T-helper 2 cell (primary cell): ENCODE measurements at places on chromosomes 5 and 9.

DNA sequence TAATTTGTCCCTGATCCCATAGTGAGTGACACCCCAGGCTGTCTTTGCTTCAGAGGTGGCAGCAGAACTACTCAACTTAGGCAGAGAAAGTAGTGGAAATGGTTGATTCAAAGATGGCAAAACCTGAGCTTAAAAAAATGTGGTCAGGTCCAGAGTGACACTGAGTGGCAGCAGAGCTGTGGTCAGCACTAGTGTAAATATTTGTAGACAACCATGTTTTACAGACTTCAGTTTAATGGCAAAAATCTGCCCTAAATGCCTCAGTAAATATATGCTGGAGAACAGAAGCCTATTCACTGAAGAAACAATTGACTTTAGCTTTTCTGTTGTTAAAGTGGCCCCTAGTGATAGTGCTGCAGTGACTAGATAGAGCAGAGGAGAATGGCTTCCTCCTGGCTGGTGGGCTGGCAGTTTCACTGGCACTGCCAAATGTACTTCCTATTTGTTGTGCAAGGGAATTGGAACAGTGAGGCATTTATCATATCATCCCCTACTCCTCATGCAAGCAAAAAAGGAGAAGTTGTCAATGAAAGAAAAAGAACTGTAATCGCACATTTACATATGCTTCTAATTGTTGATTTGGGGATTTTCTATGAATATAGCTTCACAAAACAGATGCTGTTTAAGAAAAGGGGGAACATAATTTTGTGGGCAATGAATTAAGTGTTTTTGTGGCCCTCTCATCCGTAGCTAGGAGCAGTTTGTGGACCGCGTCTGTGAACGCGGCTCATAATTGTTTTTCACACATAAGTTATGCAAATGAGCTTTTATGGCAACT, 12.0 kb downstream of the PBX3 start:
- no peak for DNase-seq

DNA sequence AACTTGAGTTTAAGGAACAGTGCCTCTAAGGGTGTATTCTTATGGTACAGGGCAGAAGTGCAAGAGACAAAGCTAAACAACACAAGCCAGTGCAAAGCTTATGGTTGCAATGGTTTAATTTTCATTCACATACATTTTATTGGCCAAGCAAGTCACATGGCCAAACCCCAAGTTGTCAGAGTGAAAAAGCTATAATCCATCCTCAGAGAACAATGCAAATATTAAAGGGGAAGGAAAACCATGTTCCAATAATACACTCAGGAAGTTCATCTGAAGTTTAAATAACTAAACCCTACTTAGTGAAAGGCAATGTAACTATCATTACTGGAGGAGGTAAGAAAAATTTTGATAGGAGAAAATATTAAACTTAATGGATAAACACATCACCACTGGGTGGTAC, 26.6 kb upstream of the TLR4 start:
- no peak for DNase-seq

DNA sequence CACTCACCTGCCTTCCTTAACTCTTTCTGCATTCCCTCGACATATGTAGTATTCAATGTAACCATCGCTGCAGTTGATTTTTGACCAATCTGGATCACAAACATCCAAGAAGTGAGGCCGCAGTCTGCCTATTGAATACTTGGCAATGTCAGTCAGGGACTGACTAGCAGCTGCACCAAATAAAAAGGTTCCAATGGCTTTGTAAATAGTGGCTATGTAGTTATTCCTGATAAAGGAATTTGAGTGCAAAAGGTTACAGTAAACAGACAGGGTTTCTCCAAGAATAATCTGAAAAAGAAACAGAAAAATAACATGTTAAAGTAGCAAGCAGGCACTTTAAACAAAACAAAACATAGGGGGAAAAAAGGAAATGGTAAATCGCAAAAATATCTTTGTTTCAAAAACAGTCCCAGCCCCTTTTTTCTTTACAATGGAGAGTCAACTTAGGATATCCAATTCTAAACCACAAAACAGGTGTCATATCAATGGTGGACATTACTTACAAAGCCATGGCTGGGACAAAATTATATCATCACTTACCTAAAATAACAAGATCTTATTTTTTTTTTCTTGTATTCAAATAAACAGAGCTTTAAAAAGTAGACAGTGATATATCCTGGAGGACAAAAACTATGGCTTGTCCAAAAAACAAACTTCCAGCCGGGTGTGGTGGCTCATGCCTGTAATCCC, 66.8 kb downstream of the PLPP1 start:
- DNase-seq: no peak

DNA sequence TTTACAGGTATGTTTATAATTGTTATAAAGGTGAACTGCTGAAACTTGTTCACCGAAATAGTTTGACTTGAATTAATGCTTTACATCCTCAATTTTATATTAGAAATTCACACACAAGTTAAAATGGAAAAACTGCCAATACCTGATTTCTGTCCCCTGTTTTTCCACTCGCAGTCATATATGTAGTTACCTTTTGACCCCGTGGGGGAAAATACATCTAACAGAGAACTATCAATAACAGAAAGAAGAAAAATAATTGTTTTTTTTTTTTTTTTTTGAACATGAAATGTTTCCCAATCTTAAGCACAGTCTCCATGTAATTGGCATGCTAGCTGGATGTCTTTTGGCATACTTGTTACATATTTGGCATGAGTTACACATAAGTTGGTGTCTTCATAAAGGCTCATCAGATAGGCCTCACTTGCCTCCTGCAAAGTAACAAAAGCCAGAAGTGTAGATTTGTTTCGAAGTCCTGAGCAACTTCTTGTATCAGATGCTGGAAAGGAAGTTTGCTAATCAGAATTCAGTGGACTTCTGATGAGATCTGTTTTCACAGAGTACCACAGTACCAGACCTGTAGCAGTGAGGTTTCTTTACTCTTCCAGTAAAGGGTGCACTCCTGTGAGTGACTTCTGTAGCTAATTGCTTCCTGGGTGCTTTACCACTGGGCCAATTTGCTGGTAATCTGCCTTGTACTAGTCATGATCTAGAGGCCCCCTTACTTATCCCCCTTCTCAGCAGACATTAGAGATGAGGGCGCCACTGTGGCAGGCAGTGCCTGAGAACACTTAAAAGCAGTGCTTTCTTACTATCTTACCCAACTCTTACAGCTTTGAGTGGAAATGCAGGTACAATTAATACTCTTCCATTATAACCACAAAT, 36.2 kb upstream of the CXXC5 start:
- DNase-seq: no peak

- DNase-seq: no peak
These were observed 2.9 kb downstream of the STK10 start for GRCh38 chr5:172185096-172185461.

GRCh38 chr9:72909428-72909827, 43.4 kb downstream of the ALDH1A1 start:
- DNase-seq: no peak

DNA sequence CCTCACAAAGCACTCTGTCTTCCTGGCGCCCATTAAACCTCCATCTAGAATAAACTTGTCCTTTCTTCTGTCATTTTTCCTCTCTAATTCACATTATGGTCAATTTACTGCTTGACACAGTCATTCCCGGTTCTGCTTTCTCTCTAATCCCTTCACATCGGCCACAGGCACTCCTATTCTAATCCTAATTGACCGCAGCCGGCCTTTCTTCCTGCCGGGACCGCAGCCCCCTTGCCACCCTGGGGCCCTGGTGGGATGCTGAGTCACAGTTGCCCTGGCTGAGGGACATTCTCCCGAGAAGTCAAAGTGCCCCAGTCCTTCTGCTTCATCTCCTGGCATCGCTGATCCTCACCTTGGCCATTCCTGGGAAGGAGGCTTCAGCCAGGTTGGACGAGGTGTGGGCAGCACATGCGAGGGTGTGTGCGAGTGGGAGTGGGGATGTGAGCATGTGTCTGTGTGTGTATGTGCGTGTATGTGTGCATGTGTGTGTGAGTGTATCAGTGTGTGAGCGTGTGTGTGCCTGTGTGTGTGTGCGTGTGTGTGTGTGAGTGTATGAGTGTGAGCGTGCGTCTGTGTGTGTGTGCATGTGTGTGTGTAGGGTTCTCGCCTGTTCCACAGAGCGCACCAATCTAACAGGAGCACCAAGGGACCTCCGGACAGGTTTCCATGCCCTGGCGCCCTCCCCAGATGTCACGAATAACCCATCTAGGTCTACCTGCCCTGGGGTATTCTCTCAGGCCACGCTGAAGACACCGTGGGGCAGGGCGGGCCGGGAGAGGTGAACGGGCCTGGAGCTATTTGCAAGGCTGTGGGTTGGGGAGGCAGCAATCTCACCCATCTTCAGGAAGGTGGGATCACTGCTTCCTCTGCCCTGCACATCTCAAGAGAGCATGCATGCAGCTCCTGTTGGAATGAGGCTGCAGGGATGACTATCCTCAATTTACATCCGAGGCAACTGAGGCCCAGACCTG, 191.2 kb downstream of the PAX5 start:
- no peak for DNase-seq

DNA sequence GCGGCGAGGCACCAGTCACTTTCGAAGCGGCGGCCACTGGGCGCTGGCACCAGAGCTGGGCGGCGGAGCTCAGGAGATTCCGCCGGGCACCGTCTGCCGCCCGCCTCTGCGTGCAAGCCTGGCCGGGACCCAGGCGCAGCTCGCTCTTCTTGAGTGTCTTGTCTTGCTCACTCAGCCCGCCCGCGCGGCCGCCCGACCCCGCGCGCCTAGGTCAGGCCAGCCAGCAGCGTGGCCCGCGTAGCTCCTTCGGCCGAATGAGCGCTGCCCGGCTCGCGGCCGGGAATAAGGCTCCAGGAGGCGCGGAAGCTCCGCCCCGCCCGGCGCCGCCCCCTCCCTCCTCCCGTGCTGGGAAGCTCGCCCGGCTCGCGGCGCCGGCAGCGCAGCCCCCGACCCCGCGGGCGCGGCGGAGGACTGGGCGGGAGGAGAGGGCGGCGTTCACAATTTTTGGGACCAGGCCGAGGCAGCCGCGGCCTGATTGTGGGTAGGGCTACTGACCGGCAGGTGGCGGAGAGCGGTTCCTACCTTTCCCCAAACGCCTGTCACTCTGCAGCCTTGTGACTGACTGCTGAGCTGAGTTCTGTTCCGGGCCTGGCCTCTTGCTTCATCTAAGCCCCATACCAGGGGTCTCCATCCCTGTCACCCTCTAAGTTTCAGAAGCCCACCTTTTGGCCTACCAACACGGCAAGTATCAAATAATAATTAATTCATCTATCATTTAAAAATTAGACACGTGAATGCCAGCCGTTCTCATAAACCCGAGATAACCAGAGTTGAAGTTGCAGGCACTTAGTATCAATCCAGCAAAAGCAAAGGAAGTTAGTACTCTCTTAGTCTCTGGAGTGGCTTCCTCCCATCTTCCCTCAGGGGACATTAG, at the start of gene HBEGF:
Gene HBEGF, minus strand, starts transcription at position 256 of the 874 bp plus-strand sequence. CDS start 275 bp downstream, outside the sequence.
- peak; percentile 15 for DNase-seq

DNA sequence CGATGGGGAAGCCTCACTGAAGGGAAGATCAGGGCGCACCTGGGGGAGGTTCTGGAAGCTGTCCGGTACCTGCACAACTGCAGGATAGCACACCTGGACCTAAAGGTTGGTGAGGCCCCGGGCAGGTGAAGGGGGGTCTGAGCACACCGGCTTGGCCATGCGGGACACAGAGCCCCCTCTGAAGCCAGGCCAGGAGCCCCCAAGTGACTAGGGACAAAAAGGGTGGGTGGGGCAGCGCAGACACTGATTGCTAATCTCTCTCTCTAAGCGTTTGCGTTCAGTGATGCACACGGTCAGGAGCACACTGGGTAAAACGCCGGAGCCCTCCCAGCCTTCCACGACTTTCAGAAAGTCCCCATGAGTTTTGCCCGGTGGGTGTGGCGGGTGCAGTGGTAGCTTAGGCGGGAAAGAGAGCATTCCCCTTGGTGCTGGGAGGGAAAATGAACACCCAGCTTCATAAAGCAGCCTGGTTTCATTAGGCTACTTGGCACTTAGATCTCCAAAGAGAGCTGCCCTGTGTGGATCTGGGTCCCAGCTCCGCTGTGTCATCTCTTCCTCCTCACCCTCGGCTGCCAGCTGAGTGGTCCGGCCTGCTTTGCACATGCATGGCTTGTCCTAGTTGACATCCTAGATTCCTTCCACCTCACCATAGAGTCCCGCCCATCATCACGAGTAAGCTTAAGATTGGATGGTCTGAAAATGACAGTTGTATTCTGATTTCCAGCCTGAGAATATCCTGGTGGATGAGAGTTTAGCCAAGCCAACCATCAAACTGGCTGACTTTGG, 74.2 kb upstream of the OTULINL start:
- DNase-seq: no peak

DNA sequence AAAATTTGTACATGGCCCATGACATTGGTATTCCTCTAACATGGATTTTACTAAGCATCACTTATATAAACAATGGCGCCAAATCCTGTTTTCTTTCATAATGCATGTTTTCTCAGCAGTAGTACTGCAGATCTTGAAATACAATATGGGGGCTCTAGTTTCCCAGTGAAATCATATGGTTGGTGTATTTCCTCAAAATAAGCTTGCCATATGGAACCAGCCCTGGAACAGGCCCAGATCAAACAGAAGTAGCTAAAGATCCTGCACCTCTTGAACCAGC, 163.9 kb downstream of the ZNF608 start:
- no peak for DNase-seq

DNA sequence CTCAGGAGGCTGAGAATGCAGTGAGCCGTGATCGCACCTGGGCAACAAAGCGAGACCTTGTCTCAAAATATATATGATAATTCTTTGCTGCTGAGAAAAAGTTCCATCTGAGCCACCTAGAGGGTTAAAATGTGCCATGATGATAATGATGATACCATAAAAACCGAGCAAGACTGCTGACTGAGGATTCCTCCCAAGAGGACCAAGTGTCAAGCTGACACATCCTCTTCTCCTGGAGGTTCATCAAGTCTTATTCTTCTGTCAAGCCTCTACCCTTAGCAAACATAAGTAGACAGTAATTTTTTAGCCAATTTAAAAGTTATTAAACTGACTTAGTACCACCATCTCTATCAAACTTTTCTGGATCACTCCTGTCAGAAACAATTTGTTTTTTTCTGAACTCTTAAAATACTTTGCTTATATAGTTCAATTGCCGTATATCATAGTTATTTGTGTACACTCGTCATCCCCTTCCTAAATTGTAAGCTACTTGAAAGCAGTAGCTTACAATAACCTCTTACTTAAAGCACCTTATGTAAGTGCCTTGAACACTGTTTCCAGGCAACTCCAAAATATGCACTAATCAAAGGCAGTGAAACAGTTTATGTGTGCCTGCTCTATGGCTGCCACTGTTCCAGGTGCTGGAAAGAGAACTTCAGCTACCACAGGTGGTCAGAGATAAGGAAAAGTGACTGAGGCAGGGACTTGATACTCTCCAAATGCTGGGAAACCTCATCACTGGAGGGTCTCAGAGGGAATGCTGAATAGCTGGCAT, 57.4 kb downstream of the SCAI start:
- no peak for DNase-seq

DNA sequence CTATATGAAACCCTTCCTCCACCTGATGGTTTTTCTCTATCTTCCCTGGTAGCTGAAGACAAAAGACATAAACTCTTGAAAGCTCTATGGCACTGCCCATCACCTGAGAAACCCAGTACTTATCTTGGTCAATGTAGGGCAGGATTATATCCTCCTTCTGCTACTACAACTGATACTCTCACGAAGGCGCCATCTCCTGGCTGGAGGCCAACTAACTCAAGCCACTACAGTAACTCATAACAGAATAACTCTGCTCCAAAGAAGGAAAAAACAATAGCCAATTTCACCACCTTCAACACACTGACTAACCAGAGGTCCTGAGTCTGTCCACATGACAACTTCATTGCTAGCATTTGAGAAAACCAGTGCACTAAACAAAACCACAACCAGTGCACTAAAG, 409.2 kb downstream of the CETN3 start:
- DNase-seq: no peak

GRCh38 chr9:88387552-88388202, 567 bp upstream of the SPIN1 start:
- peak; percentile 30 for DNase-seq
